ENCODE measurements at places on chromosomes 16 and 17.

GRCh38 chr17:81519284-81520020, 6.9 kb upstream of the ACTG1 start:
- peak; percentile 64 for DNase-seq

DNA sequence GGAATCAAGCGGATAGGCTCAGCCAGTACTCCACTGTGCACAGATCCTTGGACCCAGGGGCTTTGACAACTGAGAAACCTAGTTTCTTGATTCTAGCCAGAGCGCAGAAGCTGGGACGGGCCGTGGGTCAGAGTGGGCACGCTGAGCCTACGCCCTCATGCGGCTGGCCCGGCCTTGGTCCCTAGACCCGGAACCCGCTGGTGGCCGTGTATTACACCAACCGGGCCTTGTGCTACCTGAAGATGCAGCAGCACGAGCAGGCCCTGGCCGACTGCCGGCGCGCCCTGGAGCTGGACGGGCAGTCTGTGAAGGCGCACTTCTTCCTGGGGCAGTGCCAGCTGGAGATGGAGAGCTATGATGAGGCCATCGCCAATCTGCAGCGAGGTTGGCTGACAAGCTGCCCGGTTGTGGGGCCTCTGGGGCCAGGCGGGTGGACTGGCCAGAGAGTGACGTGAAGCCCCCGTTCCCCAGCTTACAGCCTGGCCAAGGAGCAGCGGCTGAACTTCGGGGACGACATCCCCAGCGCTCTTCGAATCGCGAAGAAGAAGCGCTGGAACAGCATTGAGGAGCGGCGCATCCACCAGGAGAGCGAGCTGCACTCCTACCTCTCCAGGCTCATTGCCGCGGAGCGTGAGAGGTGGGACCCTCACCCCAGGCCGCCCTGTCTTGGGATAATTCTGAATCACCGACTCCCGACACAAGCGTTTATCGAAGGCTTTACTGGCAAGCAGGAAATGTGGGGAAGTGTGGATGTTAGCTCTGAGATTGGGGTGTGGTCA, 946 bp downstream of the STUB1 start:
- DNase-seq: no peak

GRCh38 chr17:79627184-79627765, 16.4 kb upstream of the RBFOX3 start:
- DNase-seq: peak; percentile 6

GRCh38 chr16:25366078-25366477, 108.4 kb upstream of the ZKSCAN2 start:
- DNase-seq: no peak

- no peak for DNase-seq
These were observed 1.4 kb upstream of the CA7 start for GRCh38 chr16:66842765-66843164.

DNA sequence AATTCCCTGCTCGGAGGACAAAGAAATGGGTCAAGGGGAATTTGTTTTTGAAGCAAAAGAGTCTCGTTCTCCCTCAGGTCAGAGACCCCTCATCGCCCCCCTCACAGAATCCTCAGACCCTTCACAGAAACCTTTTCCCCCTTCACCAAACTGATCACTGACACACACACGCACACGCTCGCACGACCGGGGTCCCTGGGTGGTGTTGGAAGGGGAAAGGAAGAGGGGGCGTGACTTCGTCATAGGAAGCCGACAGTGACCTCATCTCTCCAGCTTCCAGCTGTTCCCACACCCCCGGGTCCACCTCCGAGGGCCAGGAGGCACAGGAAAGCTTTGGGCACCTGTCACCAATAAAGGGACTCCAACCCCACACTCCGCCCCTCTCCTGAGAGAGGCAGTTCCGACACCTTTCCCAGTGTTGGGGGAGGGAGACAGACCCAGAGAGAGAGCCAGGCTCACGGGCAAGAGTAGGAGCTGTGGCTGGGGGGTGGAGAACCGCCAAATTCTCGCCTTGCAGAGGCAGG, 1.2 kb downstream of the ASGR1 start:
- no peak for DNase-seq

- no peak for DNase-seq
These were observed 167.0 kb downstream of the MAP2K4 start for GRCh38 chr17:12187658-12188057.

GRCh38 chr16:47413041-47413440, 47.8 kb downstream of the ITFG1 start:
- DNase-seq: no peak

DNA sequence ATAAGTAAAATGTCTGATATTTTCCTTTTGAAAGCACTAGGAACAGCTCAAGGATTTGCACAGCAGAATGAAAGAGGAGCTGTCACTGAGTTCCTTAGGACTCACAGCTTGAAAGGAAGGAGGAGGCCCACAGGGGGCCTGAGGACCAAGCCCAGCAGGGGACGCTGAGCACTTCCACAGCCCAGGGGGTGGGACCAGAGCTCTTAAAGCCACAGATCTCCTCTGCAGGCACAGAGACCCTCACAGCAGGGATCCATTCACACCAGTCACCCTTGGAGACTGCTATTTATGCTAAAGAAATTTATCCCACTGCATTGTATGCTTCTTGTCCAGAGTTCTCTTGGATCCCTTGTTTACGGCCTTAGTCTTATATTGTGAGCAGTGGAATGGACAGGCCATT, 253.3 kb downstream of the STX8 start:
- DNase-seq: no peak

DNA sequence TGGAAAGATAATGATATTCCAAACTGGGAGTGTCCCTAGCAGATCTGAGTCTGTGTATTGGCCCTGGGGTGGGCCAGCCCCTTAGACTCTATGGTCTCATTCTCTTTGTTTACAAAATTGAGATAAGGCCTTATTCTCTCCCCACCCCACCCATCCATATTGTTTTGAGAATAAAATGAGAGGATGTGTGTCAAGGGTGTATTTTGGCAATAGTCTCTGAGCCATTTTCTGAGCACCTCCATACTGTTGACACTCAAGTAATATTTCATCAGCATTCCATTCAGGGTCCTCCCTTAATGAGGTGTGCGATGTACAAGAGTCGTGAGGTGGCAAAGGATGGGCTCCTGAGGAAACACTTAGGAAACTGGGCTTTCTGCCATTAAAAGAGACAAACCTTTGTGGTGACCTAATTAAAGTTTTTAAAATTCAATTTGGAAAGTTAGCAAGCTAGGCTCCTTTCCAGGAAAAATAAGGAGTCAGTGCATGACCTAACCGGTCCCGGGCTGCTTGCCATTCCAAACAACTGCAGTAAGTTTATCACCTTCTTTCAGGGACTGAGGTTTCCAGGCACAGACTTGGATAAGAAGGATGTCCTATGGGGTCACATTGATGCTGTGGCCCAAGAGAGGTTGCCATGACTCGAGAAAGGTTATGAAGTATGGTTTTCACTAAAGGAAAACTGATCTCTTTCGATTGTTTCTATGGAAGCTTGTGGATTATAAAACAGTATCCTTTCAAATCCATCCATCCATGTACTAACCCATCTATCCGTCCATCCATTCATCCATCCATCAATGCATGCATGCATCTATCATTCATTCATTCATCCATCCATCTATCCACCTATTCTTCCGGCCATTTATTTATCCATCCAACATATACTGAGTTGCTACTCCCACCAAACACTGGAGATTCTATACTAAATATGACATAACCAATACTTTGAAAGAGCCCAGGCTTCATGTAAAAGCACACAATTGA, 443.3 kb downstream of the UTP18 start:
- DNase-seq: no peak

- DNase-seq: no peak
These were observed 540.6 kb upstream of the SOX9 start for GRCh38 chr17:71580220-71580619.

GRCh38 chr17:67837965-67838364, 12.7 kb downstream of the BPTF start:
- no peak for DNase-seq

GRCh38 chr17:80851277-80851925, 140.2 kb upstream of the CHMP6 start:
- no peak for DNase-seq

DNA sequence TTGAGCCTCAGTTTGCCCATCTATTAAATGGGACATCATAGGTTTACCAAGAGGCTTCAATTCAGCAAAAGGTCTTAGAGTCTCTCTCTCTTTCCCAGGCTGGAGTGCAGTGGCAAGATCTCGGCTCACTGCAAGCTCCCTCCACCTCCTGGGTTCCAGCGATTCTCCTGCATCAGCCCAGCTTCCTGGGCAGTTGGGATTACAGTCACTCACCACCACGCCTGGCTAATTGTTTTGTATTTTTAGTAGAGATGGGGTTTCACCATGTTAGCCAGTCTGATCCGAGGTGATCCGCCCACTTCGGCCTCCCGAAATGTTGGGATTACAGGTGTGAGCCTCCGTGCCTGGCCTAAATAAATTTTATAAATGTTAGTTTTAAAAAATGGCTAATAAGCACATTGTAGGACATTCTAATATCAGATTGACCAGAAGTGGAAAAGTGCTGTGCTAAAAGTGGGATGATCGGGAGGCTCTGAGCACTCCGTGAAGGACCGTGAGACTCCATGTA, 1.0 kb upstream of the NLRP1 start:
- DNase-seq: no peak

DNA sequence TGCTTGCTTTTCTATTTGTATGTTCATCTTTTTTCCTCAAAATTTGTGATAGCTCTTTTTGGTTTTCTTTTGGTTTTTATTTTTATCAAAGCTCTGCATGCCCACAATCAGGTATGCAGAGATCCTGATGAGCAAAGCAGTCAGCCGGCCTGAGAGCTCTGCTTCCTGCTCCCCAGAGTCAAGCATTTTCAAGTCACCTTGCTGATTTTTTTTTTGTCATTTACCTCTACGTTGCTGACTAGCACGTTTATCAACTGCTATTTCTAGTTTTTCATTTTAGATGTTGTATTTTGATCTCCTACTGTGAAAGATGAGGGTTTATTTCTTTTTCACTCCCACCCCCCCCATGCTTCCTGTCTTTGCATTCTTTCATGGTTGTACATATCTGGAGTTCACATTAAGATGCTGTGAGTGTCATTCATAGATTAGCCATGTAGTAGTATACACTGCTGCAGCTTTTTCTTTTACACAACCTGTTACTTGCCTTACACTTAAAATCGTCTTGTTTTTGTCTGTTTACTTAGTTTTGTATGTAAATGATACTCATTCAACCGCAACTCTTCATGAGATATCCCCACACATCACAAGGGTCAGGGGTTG, 196.2 kb downstream of the LGALS9B start:
- DNase-seq: no peak

DNA sequence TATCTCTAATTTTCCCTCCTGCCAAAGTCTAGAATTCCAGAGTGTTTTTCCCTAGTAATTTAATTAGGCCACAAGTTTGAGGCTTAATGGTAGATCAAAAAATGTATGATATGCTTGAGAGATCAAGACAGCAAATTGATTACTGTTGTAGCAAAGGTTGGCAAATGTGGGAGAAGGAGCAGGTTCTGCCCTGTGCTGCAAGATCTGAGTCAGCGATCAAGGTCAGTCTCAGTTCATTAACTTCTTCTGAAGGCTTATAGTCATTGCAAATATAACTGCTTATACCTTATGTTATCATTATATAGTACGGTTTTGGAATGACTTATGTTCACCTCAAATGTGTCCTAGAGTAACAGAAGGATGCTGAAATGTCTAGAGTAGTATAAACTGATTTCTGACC, 231.1 kb upstream of the TBX2 start:
- no peak for DNase-seq
